ENCODE measurements at places on chromosomes 12 and 14. TPM values are rescaled to one million over a fixed set of nuclear protein-coding genes. Genes with fewer than 3 reads are reported as not detected.

GRCh38 chr12:119826661-119827445 is 50.3 kb downstream of the CIT start:
- DNase-seq, result no peak

Gene ISCA2
- 26.1 TPM for polyA plus RNA-seq

Gene TAMALIN
- 20.2 TPM for polyA plus RNA-seq

- DNase-seq, result no peak
Observed at GRCh38 chr12:77202457-77203060, 137.2 kb upstream of the E2F7 start.

- DNase-seq, result no peak
Observed at GRCh38 chr12:15584366-15585041, 204.7 kb downstream of the EPS8 start.

Gene LALBA
- not detected for polyA plus RNA-seq

Gene SYNDIG1L
- polyA plus RNA-seq, result not detected

GRCh38 chr14:68442828-68443629 is 349.8 kb downstream of the ZFP36L1 start:
- DNase-seq, result peak; percentile 49

Gene IGF1
- 31.9 TPM for polyA plus RNA-seq

DNA sequence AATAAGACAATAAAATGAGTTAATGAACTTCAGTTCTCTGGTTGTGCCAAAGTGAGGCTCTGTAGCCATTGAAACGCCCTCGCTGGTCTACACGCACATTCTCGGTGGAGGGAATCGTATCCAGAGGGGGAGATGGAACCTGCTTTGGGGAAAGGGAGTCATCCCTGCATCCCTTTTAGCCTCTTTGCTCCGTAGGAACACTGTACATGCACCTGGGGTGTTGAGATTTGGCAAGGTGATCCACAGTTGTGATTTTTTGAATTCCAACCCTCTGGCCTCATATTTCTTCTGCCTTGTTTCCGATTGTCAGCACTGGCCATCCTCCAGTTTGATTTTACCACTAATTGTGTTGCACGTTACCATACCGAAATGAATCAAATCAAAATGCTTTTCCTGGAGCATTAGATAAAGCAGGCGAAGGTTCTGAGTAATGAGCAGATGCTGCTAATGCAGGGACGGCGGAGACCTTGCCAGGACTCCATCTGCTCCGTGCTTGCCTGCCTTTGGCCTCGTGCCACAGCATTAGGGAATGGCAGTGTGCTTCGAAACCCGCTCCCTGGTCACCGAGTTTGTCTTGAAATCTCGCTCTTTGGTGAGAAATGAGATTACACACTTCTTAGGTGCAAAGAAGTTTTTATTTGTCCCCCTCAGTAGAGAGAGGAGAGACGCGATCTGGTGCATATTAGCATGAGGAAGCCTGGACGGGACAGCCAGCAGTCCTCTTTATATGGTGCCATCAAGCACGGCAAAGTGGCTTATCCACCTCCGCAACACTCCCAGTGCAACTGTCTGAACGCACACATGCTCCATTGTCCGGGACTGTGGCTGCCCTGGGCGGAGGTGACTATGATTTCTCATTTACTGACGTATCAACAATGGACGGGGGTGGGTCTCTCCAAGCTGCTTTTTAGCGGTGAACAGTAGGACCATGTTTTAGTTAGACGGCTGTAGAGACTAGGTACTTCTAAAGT is 59.1 kb downstream of the FBXW8 start:
- DNase-seq, result peak; percentile 33

DNA sequence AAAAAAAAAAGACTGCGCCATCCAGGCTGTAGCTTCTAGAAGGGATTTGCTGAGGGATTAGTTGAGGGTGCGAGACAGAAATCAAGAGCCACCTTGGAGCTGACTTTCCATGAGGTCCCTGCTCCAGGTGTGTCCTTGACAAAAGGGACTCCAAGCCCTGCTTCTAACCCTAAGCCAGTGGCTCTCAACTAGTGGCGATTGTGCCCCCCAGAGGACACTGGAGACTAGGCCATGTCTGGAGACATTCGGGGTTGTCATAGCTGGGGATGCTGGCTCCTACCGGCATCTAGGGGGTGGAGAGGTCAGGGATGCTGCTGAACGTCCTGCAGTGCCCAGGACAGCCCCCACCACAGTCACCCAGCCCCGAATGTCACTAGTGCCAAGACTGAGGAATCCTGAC is 40.6 kb downstream of the SPRING1 start:
- DNase-seq, result no peak

- DNase-seq, result no peak
Observed at GRCh38 chr12:69266036-69266635, 26.8 kb downstream of the CPSF6 start.

DNA sequence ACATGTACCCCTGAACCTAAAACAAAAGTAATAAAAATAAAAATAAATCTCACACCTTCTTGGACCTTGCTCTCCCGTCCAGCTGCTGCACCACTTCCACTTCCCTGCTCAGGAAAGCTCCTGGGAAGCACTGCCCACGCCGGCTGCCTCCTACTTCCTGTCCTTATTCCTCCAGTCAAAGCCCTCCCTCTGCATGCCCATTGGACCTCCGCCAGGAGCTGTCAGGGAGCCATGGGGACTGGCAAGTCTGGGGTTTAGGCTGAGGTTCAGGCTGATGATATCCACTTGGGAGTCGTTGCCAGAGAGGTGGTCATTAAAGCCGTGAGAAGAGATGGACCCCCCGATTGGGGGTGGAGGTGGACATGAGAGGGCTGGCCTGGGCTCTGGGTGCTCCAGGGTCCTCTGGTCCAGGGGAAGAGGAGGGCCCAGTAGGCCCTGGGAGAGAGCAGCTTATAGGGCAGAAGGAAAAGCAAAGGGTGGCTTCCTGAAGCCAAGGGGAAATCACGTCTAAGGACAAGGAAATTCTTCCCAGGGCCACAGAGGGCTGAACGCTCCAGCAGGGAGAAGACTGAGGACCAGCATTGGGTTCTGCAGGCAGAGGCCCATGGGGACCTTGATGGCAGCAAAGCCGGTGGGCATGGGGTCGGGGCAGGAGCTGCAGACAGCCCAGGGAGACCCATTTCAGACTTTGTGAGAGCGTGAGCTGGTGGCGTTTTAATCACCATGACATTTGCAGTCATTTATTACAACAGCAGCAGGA is 78.7 kb downstream of the FZD10 start:
- no peak for DNase-seq

Gene PPFIA2
- not detected for polyA plus RNA-seq

DNA sequence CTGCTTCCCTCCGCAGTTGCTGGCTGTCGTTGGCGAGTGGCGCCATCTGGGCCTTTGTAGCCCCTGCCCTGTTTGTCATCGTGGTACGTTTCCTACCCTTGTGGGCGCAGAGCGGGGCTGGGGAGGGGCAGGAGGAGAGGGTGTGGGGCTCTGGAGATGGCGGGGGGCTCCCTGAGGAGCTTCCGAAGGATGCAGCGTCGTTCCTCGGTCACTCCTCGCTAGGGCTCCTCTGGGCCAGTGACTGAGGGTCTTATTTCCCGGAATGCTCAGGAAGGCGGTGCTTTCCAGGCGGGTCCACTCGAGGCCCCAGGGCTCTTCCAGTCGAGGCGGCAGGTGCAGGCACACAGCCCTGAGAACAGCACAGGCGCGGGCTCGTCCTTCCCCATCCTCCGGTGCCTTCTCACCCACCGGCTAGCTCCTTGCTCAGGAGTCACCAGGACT is 167.1 kb downstream of the ADGRD1 start:
- no peak for DNase-seq

Gene PLEKHH1
- not detected for polyA plus RNA-seq

DNA sequence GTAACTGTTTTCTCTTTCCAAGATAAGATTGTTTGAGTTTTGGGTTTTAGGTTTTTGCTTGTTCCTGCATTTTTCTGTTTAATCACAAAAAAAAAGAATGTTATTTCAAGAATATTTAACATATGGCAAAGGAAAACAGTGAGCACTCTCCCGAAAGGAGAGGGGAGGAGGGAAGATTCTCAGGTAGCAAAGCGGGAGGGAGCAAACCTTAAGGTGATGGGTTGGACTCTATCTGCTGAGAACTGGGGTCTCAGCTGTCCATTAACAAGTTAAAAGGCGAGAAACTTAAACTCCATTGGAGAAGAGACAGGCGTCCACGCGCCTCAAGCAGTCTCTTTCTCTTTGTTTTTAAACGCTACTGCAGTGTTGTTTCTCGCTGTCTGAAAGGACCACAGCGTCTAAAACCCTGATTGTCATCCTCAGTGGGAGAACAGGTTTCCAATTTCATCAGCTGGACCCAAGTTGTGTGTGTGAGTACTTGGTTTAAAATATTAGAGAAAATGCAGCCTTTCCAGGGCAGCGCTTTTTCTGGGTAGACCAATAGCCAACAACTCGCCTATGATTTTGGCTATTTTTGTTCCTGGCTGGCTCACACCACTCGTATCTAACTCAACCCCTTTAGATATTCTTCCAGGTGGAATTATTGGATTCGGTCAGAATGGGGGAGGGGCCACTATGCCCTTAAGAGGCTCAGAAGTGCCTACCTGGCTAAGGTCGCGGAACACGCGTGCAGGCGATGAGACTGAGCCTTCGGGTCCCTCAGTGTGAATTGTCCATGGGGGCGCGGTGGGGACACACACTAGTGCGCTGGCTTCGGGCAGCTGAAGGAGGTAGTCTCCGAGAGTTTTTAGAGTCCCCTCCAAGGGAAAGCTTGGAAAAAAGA is 8.2 kb downstream of the SIX1 start:
- DNase-seq, result peak; percentile 59

Gene CCDC38
- polyA plus RNA-seq, result 0.18 TPM

Gene TMTC1
- 47.2 TPM for polyA plus RNA-seq

DNA sequence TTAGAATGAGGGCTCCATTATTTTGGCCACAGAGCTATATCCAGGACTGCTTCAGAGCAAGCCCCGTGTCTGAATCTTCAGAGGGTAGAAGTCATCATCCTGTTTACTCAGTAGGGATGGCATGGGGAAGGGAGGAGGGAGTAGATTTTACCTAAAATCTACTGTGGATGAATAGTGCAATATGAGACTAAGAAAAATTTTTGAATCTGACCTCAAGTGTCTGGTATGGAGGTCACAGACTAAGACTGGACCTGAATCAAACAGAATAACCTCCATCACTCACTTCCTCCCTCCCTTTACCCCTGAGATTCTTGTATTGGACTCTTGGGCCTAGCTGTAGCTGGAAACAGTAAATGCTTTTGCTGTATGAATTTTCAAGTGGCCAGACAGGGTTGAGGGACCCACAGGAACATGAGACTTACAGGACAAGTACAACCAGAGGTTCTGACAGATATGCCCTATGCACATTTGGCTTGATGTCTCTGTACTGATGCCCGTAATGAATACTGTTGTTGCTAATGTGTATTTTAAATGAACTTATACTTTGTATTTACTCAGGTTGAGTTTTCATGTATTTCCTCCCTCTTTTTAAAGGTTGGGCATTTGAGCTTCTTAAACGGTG is 78.5 kb downstream of the CCDC91 start:
- no peak for DNase-seq

Gene FGF23
- polyA plus RNA-seq, result not detected

- DNase-seq, result no peak
Observed at GRCh38 chr12:54215989-54216796, 27.4 kb upstream of the SMUG1 start.

DNA sequence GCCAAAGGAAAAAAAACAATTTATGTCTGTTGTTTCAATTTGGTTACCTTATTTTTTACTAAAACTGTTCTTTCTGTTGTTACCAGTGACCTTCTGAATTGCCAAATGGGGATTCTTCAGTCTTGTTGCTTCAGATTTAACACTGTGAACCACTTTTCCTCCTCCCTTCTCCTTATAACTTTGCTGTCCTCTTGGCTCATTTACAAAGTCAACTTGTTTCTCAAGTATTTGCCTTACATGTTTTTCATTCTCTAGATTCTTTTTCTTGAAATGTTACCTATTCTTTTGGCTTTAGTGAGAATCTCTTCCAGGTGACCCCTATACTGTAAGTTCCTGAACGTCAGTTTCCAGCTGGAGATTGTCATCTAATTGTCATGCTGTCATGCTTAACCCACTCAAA is 19.4 kb downstream of the FUT8 start:
- no peak for DNase-seq

DNA sequence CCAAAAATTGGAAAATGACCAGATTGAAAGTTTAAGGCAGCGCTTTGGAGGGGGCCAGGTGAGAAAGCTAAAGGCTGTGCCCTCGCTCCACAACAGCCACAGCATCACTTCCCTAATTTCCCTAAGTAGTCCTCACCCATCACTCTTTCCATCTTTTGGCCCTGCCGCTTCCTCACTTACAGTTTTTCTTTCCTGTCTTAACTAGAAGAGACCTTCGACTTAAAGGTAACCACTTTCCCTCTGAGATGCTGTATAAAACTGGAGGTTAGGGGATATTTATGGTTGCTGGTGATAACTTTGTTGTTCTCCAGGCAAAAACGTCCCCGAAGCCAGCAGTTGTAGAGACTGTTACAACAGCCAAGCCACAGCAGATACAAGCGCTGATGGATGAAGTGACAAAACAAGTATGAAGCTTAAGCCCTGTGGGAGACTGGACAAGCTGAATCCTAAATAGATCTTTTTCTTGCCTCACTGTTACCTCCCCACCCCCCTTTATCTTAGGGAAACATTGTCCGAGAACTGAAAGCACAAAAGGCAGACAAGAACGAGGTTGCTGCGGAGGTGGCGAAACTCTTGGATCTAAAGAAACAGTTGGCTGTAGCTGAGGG is 4.3 kb downstream of the DDIT3 start:
- no peak for DNase-seq
